ENCODE measurements at places on chromosomes 11 and 22. TPM values are rescaled to one million over a fixed set of nuclear protein-coding genes. Genes with fewer than 3 reads are reported as not detected.

Gene OR8A1
- not detected for total RNA-seq

Gene C11orf87
- not detected for total RNA-seq

Gene PGA3
- not detected for total RNA-seq

Gene APBB1
- total RNA-seq = 1.7 TPM

Gene SLC1A2
- under 0.01 TPM for total RNA-seq

Gene NTM
- total RNA-seq = 0.64 TPM

Gene CWC15
- 34.3 TPM for total RNA-seq

Gene SCUBE2
- total RNA-seq = not detected

Gene GRM5
- total RNA-seq = under 0.01 TPM

Gene PIWIL4
- 0.38 TPM for total RNA-seq

Gene DERL3
- total RNA-seq = 0.26 TPM

Gene TENM4
- total RNA-seq = 3.2 TPM

Gene KREMEN1
- 5.8 TPM for total RNA-seq

Gene RANGAP1
- 65.0 TPM for total RNA-seq

Gene OR4A16
- total RNA-seq = not detected

Gene HORMAD2
- not detected for total RNA-seq

Gene HBB
- not detected for total RNA-seq

Gene LUZP2
- total RNA-seq = under 0.01 TPM

Gene LRRC74B
- total RNA-seq = not detected

Gene MAPK11
- total RNA-seq = 9.0 TPM

Gene CHEK2
- total RNA-seq = 8.1 TPM

Gene MAPK8IP1
- total RNA-seq = 0.90 TPM

Gene OR8B8
- not detected for total RNA-seq

Gene PATE2
- not detected for total RNA-seq

Gene CCDC15
- 1.8 TPM for total RNA-seq

Gene SMTNL1
- not detected for total RNA-seq

Measured in bronchial epithelial cell (primary cell).